ENCODE measurements at places on chromosomes 7 and 10.

- no peak for DNase-seq
Measured at GRCh38 chr7:130699686-130700085, 13.3 kb upstream of the TSGA13 start.

- DNase-seq, result no peak
Measured at GRCh38 chr10:115606086-115606485, 512.9 kb downstream of the ATRNL1 start.

DNA sequence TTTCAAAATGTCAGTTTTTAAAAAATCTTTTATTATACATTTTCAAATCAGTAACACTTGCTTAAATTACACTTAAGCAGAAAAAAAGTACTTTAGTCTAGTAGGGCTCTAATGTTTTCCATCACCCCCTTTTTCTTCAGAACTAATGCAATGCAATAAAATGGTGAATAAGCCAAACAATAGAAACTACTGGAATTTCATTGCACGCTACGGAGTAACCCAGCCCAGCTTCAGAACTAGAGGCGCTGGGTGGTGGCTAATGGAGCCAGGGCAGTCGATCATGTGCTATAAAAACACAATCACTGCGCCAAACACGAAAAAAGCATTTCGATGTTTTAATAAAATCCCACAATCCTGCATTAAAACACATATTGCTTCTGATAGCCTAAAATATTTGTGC, 59.9 kb upstream of the ODAD2 start:
- no peak for DNase-seq

GRCh38 chr7:25861601-25862260, 290.3 kb upstream of the NFE2L3 start:
- DNase-seq, result no peak

DNA sequence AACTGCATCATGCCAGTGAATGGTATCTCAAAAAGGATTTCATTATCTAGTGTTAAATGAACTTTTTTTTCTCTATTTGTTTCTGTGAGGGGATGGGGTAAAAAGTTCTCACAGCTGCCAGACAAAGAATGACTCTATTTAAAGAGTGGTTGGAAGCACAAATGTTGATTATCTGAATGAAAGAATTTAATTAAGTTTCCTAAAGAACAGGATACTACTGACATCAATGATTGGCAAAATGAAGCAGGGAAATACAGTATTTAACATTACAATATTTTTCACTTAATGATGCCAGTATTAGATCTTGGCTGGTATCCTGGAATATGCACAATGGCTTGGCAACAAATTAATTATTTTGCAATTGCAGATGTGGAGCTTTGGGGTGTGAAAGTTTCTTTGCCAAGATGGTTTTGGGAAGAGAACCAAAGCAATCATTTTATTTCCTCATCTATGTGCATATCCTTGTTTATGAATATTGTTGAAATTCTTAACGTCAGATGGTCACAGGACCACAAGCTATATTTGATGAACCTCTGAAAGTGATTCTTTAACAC, 336.8 kb downstream of the ARL4A start:
- DNase-seq, result no peak

DNA sequence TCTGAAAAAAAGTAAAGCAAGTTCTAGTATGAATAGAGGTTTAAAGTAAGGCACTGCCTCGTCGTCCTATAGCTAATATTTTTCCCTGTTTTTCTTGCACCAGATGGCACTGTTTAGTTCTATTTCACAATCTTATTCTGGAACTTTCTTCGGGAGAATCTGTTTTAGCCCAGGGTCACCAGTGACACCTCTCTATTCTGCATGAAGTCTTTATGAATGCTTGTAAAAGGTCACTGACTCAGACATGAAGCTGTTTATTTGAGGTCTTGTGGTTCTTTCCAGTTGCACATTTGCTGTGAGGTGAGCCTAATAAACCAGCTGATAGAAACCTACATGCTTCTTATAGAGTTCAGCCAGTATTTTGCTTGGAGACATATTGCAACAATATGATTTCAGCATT, 444.3 kb downstream of the AUTS2 start:
- DNase-seq, result no peak

GRCh38 chr7:19080093-19080492, 37.3 kb downstream of the TWIST1 start:
- DNase-seq, result no peak

DNA sequence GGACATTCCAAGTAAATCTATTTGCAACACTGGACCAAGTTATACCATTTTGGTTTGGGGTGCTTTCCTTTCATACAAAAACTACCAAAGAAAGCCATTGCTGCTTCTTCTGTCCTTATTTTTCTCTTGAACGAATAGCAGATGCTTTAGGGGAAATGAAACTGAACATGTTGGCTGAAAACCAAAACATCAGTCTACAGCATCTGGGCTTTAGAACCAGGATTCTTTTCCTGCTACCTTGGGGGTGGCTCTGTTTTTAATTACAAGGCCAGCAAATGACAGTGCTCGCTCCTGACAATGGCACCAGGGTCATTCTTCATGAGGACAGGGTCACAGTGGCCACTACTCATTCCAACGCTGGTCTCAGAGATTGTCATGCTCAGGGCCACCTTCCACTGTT, 80.3 kb downstream of the WDR11 start:
- DNase-seq, result no peak

- no peak for DNase-seq
Measured at GRCh38 chr7:79050603-79051002, 402.9 kb downstream of the MAGI2 start.

DNA sequence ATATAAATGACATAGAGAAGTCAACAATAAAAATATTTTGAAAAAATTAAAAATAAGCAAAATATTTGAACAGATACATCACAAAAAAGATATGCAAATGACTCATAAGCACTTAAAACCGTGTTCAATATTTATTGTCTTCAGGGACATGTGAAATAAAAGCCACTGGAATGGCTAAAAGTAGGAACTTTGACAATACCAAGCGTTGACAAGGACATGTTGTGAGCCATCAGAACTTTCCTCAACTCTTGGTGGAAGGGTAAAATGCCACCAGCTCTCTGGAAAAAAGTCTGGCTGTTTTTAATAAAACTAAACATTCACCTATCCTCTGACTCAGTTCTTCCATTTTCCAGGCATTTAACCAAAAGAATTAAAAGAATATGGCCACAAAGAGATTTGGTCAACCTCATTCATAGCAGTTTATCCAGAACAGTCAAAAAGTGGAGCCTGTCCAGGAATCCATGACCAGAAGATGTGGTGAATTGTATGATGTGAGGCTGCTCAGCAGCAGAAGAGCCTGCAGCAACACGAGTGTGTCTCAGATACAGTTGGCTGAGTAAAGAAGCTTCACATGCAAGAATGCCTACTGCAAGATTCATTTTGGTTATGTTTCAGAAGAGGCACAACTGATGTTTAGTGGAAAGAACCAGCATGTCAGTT, 7.1 kb upstream of the KLF6 start:
- DNase-seq, result no peak

GRCh38 chr10:96133135-96133534, 3.0 kb downstream of the ZNF518A start:
- no peak for DNase-seq

DNA sequence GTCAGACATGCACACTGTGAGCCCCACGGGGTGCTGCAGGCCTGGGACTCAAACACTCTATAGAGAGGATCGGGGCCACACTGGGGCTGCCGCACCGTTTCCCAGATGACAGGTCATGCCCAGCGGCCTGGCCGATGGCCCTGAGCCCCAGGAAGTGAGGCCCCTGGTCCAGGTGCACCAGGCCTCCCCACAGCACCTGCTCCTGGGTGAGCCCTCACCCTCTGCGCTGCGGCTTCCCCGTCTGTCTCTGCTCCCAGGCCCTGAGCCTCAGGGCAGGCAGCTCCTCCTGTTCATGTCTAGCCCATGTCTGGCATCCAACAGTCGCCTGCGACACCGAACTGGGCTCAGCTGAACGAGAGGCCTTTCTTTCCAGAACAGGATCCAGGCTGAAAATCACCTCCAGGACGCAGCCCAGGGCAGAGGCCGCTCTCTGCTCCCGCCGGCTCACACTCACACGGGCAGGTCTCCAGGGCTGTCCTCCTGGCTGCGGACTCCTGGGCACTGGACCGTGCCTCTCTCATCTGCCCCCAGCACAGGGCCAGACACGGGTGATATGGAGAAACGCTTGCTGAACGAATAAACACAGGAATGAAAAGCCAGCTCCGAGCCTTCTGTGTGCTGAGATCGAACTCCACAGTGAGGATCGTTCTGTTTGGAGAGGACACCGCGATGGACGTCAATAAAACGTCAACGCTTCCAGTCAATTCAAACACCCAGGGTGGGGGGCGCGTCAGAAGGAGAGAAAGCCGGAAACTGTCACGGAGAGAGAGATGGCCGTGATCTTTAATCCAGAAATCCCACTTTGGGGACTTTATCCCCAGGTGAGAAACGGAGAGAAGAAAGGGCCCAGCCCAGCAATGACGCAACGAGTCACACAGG, 202.4 kb downstream of the ELFN1 start:
- no peak for DNase-seq

GRCh38 chr7:36749282-36749960, 25.1 kb upstream of the AOAH start:
- no peak for DNase-seq

DNA sequence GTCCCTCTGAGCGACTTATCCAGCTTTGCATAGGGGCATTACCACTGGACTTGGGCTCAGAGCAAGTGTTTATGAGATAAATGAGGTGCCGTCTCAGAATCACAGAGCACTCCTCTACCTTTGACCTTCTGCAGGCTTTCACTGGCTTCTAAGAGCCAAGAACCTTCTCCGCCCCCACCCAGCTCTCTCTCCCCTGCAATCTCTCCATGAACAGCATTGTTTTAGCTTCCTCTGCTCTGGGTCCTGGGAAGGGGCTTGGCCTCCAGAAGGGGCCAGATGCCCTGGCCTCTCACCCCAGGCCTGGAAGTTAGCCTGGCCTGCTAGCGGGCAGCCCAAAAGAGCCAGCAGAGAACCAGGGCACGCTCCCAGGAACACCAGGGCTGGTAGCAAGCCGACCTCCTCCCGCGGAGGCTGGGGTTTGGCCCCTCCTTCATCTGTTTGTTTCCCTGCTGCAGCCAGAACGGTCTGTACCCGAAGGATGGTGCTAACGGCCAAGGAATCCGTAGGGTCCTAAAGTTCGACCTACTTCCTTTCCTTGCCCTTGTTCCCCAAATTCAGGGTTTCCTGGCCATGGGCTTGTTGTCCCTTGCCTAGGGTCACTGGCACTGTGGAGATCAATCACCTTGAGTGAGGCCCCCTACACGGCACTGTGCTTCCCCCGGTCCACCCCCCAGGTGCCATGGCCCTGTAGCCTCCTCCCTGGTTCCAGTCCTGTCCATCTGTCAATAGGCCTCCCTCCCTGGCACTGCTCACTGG, 18.7 kb upstream of the DDIT4 start:
- DNase-seq, result no peak

- DNase-seq, result no peak
Measured at GRCh38 chr10:114053946-114054345, 10.3 kb downstream of the ADRB1 start.
